ENCODE measurements at places on chromosomes 2 and 18.

DNA sequence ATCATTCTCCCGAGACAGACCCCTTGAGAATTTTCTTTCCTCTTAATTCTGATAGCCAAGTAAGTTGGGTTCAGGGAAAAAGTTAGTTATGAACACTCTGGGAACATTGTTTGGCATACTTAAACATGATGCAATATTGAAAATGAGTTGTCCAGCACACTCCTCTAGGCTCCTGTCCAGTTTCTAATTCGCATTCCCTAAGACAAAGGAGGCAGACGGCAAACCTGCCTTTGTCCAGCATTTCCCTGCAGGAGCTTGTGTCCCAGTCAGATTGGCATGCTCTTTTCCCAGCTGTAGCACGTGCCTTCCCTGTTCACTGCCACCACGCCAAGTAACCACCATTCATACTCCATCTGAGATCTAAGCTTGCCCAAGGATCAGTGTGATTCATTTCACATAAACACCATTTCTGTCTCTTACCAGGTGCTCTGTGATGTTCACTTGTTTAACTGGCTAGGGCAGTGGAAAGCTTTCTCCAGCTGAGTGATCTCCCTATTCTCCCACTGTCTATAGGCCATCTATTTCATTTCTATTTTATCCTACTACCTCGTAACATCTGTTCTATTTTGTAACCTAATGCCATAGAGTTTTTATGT, 150.0 kb upstream of the EPB41L3 start:
- DNase-seq: no peak

GRCh38 chr18:77366067-77366719, 116.5 kb downstream of the GALR1 start:
- no peak for DNase-seq

DNA sequence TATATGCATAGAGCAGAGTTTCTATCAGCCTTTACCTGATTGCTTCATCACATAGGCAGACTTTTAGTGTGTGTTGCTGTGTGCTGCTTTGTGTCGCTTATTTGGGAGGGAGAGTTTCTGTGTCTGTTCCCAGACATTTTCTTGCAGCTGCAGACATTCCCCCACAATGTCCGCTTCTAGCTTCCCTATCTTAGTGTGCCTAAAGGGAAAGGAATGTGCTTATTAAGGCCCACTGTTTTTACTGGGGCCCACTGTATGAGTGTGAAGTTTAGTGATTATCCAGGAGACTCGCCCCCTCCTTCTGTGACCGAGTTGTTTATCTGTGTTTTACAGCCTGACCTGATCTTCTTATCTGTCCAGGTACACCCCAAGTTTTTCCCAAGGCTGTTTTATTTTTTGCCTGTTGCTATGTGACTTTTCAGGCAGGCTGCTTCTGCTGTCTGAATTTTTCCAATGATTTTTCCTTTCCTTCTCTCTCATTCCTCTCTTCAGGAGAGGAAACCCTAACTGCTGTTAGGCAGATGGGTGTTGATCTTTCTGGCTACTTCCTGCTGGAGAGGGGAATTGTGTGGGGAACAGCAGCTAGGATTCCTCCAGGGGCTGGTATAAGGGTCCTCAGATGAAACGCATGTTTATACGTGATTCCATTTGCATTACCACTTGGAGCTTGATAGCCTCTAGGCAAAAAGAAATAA, 47.6 kb downstream of the STK17B start:
- DNase-seq: no peak

- DNase-seq: no peak
Measured at GRCh38 chr18:70421471-70422390, 132.9 kb downstream of the SOCS6 start.

DNA sequence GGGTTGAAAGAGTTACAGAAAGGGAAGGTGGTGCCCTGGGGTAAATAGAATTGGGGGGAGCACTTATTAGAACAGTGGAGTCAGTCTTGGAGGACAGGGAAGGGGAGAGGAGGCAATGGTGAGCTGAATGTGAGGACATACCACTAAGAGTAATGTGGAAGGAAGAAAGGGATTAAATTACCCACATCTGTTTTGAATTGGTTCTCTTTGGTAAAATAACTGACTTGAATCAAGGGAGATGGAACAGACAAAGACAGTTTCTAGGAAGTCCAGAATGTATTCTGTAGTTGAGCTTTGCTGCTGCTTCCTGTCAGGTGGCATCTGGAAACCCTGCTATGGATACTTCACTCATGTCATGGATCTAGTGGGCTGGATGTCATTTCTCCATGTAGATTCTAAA, 6.7 kb downstream of the SETBP1 start:
- DNase-seq: no peak

GRCh38 chr2:67984600-67984999, 78.2 kb downstream of the C1D start:
- no peak for DNase-seq

- no peak for DNase-seq
Measured at GRCh38 chr2:132276571-132276981, 114.8 kb upstream of the ANKRD30BL start.

GRCh38 chr2:96175951-96176350, 30.7 kb upstream of the DUSP2 start:
- DNase-seq: no peak

DNA sequence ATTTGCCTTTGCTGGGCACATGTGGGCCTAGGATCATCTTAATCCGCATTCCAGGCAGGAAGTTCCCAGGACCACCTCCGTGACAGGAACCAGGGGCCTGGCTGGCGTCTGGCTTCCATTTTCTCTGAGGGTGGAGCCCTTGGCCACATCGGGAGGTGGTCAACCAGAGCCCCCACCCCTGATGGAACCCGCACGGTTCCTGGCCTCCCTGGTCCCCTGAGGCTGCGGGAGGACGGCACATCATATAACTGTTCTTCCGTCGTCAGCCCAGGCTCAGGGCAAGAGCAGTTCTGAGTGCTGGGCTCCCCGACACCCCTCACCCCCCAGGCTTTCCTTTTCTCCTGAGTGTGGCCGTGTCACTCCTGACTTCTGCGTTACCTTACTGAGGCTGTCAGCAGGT, 13.5 kb downstream of the ESPNL start:
- DNase-seq: no peak

GRCh38 chr2:98833172-98833916, 102.4 kb upstream of the MGAT4A start:
- no peak for DNase-seq

- DNase-seq: no peak
Measured at GRCh38 chr2:46528880-46529279, 49.5 kb downstream of the TMEM247 start.

DNA sequence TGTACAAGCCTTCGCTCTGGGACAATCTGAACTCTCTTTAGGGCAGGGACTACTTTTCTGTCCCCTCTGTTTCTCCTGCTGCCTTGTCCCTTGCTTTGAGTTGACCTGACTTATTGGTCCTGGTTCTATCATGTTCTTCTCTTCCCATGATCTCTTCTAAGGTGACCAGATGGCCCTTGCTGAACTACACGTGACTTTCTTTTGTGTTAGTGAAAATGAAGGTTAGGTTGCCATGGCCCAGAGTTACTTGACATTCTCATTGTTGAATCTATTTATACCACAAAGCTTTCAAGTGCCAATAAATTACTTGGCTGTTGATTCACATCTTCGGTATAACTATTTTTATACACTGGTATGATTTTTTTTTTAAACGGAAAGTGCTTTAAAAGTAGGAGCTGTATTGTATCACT, 24.4 kb downstream of the MRPL33 start:
- no peak for DNase-seq

DNA sequence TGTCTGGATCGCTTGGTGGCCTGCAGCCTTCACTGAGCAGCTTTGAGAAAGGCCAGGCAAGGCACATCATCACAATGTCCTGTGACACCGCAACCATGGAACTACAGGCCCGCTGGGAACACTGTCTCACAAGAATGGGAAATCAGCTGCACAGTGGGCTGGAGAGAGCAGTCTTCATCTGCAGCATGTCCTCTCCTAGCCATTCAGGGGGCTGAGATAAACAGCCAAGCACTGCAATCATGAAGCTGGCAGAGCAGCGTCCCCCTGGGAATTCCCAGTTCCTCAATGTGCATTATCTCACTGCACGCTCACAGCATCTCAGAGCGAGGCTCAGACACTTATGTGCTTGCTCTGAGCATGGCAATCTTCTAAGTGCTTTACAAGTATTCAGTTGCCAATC, 1.9 kb downstream of the CMPK2 start:
- no peak for DNase-seq

DNA sequence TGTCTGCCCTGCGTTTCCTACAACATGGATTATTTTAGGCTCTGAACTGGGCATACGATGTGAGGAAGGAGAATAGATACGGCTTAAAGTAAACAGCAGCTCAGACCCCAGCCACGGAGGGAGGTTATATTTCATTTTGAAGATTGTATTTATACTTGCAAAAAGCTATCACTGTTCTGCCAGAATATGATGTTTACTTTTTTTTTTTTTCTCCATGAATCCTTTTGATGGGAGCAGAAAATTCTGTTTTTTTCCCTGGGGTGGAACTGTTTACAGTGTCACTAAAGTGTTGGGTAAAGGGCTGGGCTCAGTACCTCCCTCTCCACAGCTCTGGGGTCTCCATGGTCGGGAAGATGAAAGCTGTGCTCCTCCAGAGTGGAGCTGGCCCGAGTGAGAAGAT, 13.1 kb downstream of the PCARE start:
- DNase-seq: no peak

GRCh38 chr2:67671464-67672450, 274.6 kb downstream of the ETAA1 start:
- DNase-seq: no peak

GRCh38 chr2:113910967-113911678, 21.2 kb downstream of the ACTR3 start:
- no peak for DNase-seq

DNA sequence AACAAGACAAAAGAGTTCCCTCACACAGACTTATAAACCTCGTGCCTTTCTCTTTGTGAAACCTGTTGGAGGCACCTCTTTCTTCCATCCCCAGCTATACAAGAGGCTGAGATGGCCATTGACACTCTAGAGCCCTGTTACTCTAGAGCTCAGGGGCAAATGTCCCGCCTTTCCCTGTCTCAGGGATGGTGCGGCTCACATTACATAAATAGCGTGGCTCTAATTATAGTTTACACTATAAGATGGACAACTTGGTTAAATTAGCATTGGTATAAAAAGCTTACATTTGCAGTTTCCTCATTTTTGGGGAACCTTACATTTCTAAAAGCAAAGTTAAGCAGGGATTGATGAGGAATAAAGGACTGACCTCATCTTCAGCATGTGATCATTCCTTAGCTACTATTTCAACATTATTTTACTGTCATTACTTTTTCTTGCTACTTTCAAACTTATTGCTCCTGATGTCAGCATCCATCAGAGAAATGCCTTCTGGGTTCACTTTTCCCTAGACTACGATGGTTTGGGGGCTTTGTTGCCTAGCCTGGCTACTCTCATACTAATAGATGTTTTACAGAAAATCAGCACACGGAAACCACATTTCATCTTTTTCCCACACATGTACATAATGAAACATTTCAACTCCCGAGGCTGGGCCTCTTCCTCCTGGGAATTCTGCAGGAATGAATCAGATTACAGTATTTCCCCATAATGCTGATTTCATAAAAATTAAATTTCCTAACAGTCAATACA, 40.4 kb downstream of the FTCDNL1 start:
- DNase-seq: no peak

DNA sequence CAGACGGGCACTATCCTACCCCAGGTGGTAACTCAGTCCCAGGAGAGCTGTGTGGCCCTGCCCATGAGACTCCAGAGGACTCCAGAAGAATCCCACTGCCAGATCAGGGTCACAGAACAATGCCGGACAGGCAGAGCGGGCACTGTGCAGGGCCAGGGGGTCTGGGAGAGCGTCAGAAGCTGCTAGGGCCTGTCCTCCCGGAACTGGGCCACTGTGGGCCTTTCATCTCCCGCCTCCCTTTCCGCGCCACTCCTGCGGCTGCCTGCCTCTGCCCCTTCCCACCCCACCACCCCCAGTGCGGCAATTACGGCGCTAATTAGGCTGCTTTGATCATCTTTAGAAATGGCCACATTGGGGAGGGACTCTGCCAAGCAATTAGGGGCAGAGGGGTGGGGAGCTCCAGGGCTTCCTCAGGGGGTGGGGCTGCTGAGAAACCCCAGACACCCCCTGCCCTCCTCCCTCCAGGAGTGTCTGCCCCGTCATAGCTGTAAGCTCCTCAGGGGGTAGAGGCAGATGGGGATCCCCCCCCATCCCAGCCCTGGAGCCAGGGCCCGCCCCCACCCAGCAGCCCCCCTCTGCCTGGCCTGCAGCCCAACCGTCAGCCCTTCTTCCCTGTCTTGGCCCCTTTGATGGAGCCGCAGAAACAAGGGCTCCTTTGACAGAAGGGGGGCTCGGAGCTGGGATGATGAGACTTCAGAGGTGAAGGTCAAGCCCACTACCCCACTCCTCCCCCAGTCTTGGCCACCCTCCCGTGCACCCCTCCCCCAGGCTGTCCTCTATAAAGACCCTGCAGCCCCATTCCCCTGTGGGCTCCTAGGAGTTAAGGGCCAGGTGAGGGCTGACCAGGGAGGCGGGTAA, at the start of gene PRSS56:
TSS of gene PRSS56 (plus strand) at position 808 of the 858 bp plus-strand sequence. CDS start 211 bp downstream, outside the sequence.
- DNase-seq: no peak

GRCh38 chr18:22817844-22818243, 115.3 kb upstream of the RBBP8 start:
- no peak for DNase-seq

DNA sequence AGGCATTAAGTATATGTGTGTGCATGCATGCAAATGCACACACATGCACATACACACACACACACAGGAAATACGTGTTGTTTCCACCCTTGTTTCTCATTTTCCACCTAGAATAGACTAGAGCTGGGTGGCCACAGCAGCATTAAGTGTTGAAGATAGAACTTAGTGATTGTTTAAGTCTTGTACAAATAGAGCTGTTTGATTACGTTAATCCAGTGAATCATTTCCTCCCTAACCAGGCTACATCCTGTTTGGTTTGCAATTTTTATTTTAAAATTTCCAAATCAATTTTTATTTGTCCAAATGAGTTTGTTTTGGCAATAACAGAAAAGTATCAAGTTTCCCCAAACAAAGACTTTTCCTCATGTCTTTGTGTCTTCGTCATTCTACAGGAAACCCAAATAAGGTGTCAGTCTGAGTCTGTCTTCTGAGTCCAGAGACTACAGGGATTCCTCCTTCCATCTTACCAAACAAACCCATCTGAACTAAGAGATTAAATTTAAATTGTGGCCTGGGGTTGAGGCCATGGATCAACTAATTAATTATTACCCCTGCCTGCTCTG, 74.6 kb upstream of the GALNT5 start:
- DNase-seq: no peak

DNA sequence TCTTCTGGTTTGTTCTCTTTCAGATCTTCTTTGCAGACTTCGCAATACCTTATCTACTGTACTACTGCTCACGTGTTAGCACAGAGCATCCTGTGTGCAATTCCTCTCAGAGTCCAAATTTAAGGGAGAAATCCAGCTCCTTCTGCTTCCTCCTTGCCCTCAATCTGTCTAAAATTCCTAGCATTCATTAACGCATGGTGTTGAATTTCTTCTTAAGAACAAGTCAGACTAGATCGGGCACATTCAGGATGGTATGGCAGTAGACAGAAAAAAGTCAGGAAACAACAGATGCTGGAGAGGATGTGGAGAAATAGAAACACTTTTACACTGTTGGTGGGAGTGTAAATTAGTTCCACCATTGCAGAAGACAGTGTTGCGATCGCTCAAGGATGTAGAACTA, 206.1 kb upstream of the CDH7 start:
- no peak for DNase-seq

All from activated CD8-positive, alpha-beta memory T cell treated with anti-CD3 and anti-CD28 coated beads, Interleukin-2, amount 50 U/mL, for 48 hours (primary cell).